MCF 10A (cell line): ENCODE measurements at places on chromosomes 2 and 18.

DNA sequence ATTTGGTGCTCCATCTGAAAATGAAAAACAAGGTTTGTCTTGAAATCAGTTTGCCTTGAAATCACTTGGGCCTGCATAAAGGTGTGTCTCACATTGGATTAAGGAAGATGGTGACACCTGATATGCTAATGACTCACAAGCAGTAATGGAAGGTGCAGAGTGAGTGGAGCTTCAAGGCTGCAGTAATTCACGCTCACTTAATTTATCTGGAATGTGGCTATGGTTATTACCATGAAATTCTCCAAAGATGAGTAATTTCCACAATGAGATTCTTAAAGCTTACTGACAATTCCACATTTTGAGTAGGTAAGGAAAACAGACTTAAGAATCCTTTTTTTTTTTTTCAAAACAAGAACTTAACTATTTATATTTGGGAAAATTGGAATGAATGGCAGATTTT, 156.8 kb downstream of the PAX3 start:
- peak; percentile 9 for DNase-seq

- DNase-seq = no peak
Measured at GRCh38 chr2:220936641-220937197, 635.4 kb downstream of the EPHA4 start.

- no peak for DNase-seq
Measured at GRCh38 chr2:42843611-42844010, 51.2 kb upstream of the HAAO start.

DNA sequence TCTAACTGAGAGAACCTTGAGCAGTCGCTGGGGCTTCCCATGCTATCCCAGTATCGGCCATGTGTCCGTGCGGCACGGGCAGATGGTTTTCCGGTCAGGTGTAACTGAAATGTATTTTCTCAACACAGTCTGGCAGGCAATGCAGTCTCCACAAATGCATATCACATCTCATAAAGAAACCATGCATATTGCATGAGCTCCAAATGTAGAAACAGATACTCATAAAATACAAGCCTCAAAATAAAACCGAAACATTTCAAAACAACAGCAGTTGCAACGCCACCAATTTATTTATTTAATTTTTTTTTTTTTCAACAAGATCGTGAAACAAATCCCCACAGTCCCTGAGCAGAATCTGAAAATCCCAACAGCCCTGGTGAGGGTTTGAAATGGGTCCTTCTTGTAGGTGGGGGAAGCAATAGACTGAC, 299.4 kb downstream of the LPIN1 start:
- peak; percentile 11 for DNase-seq

DNA sequence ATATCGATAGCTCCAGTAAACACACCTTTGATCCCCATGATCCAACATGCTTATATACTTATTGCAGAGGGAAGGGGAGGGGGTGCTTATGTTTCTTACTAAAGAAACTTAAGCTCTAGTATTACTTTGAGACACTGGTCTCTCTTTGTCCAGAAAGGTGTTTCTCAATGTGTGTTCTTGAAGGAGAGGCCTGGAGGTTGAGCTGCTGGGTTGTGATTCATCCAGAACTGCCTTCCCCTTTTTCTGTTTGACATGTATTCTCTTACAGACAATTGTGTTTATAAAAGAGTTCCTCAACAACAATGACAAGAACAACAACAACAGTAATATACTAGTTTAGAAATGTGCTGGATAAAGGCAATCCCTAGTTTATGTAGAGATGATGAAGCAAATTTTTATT, 516.0 kb upstream of the FAM98A start:
- no peak for DNase-seq

DNA sequence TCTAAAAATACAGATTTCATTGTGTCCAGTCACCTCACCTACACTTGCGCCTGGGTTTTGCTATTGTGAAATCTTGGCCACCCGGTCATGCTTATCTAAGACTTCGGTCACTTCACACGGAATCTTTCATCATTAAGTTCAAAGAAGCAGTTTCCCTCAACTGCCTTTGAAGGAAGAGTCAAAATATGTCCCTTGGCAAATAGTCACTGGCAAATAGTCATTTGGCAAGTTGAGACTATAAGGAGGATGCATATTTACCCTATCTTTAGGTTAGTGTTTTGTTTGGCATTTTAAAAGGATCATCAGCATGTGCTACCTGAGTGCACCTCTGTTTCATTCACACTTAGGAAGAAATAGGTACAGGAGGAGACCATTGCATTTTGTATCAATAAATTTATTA, 95.9 kb downstream of the FEZ2 start:
- DNase-seq = no peak

DNA sequence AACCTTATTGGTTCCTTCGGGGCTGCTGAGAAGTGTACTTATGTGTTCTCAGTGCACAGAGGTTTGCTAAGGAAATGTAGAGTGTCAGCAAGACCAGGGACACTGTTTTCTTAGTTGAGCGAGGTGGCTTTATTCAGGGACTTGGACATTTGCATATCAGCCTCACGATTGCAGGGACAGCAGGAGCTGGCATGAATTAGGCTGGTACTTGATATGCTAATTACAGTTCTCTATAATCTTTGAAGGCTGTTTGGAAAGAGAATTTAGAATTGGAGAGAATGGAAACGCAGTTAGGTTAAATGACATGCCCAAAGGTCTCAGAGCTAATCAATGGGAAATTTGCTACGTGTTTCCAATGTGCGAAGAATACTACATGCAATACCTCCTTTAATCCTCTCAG, 18.7 kb upstream of the MTCL1 start:
- no peak for DNase-seq

DNA sequence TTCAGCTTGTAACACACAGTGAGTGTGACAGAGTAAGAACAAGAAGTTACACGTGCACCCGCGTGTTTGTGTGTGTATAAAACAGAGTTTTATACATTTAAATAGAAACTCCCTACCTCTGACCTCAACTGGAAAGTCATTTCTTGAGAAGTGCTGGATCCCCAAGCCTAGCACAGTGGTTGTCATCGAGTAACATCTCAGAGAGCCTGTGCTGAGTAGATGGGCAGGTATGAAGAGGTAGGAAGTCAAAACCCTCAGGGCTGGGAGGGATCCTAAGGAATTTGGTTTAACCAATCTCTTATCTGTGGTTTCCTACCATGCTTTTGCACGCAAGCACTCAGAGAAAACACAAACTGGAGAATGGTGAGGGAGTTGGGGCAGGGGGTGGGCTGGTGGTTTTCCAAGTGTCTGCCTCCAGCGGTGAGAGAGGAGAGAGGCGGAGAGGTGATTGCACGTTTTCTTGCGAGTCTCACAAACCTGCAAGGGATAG, 9.2 kb downstream of the ACOXL start:
- peak; percentile 39 for DNase-seq

DNA sequence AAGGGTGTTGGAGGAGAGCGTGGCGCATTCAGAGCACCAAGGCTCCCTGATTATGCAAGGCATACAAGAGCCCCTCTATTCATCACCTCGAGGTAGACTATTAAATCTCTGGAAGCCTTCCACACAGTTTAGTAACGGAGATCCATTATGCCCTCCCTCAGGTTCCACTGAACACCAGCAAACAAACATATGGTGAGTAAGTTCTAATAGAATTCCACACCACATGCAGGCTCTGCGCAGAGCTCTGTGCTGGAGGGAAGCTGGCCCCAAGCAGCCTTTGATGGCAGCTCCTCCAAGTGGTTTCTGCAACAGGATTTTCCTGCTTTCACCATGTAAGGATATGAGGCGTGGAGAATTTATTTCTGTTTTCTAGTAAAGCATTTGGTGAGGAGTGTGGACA, 238.6 kb downstream of the C1D start:
- DNase-seq = no peak

GRCh38 chr2:45825001-45825651, 173.7 kb downstream of the PRKCE start:
- peak; percentile 18 for DNase-seq

- no peak for DNase-seq
Measured at GRCh38 chr2:3762771-3763447, 59.5 kb downstream of the DCDC2C start.

- DNase-seq = no peak
Measured at GRCh38 chr2:206023183-206023582, 62.8 kb downstream of the INO80D start.

DNA sequence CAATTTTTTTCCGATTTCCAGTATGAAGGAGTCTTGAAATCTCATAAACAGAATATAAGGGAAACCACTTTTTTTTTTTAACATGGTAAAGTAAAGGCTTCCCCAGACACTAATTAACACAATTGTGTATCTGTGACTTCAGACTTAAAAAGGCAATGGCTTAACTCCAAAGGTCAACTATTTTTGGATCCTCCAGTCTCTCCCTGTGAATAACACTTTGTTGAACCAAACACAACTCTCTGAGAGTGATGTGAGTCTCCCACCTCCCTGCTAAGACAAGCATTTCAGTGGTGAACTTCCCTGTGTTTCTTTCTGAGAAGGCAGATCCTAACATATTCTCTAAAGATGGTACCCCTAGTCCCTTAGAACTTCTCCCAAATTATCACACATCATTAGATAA, 219.6 kb upstream of the RBBP8 start:
- DNase-seq = no peak

GRCh38 chr18:79511671-79512301, 116.1 kb downstream of the NFATC1 start:
- no peak for DNase-seq

DNA sequence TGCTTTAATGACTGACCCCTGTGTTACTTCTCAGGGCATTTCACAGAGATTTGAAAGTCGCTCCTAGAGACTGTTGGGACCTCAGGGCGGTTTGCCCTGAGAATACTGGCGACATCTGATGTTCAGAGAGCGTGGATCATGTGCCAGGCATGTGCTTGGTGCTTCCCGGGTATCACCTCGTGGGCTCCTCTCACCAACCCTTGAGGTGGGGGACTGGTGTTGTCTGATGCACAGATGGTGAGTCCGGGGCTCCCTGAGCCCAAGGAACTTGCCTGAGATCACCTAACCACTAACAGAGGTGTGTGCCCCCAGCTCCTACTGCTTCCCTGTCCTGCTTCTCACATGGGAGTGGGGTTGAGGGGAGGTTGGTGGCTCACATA, 16.2 kb downstream of the ATOH8 start:
- DNase-seq = no peak

DNA sequence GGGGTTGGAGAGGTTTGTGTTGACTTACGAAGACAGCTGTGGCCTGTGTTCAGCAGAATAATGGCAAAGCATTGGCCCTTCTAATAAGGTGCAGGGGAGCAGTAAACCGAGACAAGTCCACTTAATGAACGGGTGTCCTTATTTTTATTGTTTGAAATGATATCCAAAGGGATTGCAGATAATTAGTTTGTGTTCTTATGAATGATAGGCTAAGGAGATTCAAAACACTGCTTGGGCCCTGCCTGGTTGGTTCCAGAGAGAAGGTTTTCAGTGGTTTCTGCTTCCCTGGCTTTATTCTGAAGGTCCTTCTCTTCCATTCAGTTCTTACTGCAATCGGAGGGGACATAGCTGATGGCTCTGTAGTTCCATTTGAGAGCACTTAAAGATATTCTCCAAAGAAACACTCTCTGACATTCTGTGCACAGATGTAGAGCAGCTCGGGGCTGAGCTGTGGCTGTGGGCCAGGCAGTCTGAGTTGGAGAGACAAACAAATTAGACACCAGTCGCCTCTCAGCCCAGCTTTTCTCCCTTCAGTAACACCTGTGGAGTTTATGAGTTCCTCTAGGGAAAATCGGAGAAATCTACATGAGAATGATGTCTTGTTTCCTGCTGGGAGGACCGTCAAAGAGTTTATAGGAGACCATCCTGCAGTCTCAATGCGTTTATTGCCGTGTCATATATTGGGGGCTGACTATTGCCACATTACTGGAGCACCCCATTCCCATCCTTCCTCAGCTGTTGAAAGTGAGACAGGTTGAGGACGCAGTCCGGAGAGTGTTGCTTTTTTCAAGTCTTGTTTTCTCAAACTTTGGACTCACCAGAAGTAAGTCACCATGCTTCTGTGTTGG, 6.5 kb downstream of the GREB1 start:
- no peak for DNase-seq

DNA sequence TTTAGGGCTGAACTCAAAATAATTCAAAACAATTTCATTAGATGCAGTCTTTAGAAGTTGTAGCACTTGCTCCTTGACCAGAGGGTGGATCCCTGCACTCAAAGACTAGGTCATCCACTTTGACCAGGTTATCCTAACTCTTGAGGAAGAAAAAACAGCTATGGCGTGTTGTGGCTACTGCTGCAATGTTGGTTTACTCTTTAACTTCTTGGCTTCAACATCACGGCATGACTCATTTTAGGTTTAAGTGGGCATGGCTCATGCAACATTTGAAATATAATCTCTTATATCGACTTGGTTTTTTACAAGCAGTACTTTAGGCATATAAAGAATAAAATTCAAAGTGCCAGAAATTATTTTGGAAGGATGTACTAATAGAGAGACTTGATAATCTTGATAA, 35.4 kb downstream of the ANKRD29 start:
- DNase-seq = peak; percentile 86

- peak; percentile 20 for DNase-seq
Measured at GRCh38 chr18:76504749-76505148, 9.7 kb upstream of the ZNF516 start.

DNA sequence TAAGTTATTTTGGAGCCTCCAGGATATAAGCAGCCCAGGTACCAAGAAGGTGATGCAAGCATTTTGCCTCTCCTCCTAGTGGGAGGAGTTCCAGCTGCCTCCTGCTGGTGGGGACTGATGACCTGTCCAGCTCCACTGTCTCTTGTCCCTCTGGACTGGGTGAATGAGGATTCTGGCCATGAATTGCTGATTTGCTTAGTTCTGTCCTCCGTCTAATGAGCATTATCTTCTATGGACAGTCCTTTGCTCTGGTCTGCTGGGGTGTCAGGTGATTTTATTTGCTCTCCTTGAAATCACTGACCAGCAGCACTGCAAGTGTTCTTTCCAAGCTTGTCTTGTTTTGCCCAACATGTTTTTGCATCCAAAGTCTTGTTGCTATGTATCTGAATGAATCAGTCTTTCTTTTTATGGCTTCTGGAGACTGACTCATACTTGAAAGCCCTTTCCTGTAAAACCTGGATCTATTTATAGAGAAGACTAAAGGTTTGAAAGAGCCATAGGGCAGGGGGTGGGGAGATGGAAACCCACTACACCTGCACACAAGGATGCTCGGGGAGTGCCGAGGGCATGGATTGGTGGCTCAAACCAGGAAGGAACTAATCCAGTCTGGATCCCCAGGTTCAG, 40.5 kb upstream of the EFHD1 start:
- peak; percentile 84 for DNase-seq

DNA sequence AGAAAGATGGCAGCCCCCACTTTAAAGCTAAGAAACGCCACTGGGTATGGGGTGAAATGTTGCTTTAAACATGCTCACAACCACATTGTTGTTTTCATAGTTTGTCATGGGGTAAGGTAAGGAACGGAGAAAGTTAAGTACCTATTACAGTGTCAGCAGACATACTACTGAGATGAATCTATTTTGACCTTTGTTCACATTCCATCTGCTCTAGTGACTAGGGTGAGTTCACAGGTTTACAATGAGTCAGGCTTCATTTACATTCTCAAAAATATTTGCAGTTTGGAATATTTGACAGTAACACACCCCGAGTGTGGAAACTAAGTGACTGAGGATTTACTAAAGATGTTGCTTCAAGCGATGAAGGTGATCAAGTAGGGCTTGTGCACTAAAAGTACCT, 428.7 kb upstream of the ACVR2A start:
- DNase-seq = peak; percentile 21

- DNase-seq = peak; percentile 45
Measured at GRCh38 chr18:1585881-1586488, 681.3 kb downstream of the ADCYAP1 start.

- DNase-seq = no peak
Measured at GRCh38 chr2:134248913-134249312, 5.0 kb upstream of the MGAT5 start.
